ENCODE measurements at places on chromosomes 16 and 17.

GRCh38 chr17:1783834-1784611 lies 22.2 kb downstream of the SERPINF1 start:
- peak; percentile 78 for DNase-seq

DNA sequence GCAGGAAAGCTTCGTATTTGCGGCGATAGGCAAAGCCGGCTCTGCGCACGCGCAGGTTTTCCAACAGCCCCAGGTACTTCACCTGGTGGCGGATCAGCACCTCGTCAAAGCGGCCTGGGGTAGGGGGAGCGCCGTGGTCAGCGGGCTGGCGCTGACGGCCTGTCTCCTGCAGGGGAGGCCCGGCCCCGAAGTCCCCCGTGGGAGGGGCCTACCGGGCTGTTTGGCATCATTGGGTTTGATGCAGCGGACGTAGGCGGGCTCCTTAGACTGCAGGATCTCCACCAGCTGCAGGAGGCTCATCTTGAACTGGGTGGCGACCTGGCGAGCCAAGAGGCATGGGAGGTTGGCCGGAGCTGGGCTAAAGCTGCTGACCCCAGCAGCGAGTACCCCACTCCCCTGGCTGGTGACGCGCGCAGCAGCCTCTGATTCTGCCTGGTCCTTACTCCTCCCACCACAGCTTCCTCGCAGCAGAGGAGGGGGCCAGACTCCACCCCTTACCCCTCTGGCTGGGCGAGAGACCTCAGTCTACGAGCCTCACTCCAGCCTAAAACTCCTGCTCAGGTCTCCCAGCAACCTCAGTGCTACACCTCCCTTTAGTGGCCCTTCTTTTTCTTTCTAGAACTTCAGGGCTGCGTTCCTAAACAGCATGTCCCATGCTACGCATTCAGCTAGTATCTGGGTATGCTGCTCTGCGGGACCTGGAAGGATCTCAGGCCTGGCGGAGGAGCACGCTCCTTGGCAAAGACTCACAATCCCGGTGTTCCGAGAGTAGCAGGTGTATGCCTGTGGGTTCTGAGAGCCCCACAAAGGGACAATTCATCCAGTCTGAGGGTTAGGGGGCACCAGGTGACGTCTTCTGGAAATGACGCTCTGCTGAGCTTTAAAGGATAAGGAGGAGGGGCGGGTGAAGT lies 16.1 kb upstream of the CRK start:
- DNase-seq = no peak

GRCh38 chr17:40328386-40328766 lies 19.4 kb downstream of the RARA start:
- no peak for DNase-seq

- peak; percentile 53 for DNase-seq
Observed at GRCh38 chr17:63675607-63676546, 24.0 kb downstream of the LIMD2 start.

GRCh38 chr17:40558300-40558889 lies 6.9 kb downstream of the CCR7 start:
- DNase-seq = no peak

DNA sequence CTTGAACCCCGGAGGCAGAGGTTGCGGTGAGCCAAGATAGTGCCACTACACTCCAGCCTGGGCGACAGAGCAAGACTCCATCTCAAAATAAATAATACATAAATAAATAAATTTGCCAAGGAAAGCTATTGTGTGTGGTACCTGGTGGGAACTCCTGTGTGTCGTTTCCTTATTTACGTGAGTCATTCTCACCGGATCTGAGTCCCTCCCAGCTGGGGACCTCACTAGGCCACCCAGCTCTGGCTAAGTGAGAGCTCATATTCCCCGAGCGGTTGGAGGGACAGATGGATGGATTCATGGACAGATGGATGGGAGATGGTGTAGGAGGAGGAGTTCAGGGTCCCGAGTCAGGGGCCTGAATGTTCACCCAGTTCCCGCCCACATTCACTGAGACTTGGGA lies 22.9 kb upstream of the C1QL1 start:
- no peak for DNase-seq

GRCh38 chr17:19447085-19447583 lies 36.1 kb downstream of the RNF112 start:
- DNase-seq = peak; percentile 58

DNA sequence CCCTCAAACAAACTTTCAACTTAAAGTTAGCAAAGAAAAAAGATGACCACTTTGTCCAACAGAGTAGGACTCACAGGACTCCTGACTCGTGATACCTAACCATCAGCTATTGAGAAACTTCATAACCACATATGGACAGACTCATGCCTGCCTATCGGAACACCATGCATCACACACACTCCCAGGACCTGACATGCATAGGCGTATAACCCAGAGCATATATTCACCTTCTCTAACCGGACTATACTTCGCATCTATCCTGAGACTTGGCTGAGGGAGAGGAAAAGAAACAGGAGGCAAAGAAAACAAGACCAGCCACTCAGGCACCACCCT lies 2.2 kb downstream of the PIP4K2B start:
- peak; percentile 37 for DNase-seq

DNA sequence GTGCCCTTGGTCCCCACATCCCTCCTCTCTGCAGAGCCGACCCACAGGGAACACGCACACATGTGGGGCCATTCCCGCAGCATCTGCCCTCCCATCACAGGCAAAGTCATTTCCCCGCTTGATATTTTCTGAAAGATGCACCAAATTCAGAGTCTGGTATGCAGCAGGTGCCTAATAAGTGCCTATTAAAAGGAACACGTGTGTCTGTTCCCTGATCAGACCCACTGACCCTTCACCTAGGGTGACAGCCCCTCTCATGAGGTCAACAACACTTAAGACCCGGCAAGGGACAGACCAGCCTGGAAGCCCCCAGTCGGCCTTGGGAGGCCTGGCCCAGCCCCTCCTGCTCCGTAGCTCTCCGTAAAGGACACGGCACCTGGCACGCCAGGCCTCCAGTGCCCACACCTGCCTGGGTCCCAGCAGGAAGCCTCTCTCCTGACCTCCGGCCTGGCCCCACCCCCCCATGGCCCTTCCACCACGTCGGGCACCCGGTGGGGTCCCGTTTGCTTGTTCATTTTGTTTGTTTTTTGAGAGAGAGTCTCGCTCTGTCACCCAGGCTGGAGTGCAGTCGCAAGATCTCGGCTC lies 20.0 kb downstream of the UNKL start:
- no peak for DNase-seq

- no peak for DNase-seq
Observed at GRCh38 chr17:42555122-42555622, 2.4 kb downstream of the HSD17B1 start.

DNA sequence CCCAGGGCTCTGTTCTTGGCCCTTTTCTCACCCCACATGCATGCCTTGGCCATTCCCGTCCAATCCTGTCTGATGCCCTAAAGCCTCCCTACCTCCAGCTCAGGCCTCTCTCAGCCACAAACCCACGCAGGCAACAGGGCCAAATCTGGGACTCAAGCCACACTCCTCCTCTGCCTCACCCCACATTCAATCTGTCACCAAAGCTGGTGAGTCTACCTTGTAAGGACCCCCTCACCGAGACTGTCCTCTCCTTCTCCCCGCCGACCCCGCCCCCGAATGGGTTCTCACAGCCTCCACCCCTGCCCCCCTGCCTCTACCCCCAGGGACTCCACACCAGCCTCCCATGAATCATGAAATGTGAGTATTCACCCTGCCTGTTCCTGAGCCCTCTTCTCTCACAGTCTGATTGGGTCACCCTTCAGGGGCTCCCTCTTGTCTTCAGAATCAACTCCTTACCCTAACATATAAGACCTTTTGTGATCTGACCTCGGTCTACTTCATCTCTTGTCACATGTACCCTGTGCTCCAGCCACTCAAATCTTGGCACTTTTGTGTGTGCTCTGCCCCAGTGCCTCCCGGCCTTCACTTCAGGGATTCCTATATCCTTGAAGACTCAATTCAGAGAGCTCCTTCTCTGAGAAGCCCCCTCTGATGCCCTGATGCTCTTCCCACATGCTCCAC lies 10.7 kb downstream of the EPOP start:
- no peak for DNase-seq

GRCh38 chr17:75693500-75694481 lies 26.7 kb downstream of the SAP30BP start:
- peak; percentile 82 for DNase-seq

DNA sequence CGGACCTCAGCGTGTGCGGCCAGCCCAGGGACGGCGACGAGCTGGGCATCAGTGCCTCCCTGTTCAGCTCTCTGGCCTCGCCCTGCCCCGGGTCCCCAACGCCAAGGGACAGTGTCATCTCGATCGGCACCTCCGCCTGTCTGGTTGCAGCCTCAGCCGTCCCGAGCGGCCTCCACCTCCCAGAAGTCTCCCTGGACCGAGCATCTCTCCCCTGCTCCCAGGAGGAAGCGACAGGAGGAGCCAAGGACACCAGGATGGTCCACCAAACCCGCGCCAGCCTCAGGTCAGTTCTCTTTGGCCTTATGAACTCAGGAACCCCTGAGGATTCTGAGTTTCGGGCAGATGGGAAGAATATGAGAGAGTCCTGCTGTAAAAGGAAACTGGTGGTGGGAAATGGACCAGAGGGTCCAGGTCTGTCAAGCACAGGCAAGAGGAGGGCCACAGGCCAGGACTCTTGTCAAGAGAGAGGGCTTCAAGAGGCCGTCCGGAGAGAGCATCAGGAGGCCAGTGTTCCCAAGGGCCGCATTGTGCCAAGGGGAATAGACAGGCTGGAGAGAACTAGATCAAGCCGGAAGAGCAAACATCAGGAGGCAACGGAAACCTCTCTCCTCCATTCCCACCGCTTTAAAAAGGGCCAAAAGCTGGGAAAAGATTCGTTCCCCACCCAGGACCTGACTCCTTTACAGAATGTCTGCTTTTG lies 825 bp downstream of the HASPIN start:
- no peak for DNase-seq

- DNase-seq = no peak
Observed at GRCh38 chr17:50637829-50638605, 3.3 kb downstream of the ABCC3 start.

DNA sequence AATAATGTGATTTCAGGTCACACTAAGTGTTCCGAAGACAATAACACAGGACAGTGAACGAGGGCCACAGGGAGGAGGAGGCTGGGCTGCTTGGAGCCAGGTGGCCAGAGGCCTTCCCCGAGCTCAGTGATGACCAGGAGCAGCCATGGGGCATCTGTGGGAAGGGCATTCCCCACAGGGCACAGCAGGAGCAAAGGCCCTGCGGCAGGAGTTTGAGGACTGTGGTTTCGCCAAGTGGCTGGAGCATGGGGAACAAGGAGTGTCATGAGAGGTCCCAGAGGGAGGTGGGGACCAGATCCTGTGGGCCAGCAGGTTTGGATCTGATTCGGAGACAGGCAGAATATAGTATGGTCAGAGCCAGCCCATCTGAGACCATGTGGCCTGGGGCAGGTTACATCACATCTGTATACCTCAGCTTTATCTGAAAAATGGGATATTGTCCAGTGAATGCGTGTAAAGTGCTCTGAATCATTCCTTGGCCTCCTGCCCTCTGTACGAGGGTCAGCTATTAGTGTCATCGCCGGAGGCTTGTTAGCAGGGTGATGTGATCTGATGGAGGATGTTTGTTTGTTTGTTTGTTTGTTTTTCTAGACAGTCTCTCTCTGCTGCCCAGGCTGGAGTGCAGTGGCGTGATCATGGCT lies 176.8 kb downstream of the KATNIP start:
- DNase-seq = no peak

- peak; percentile 99 for DNase-seq
Observed at GRCh38 chr17:27315322-27315721, 21.4 kb downstream of the WSB1 start.

- peak; percentile 84 for DNase-seq
Observed at GRCh38 chr17:9361188-9361955, 214.2 kb downstream of the STX8 start.

- DNase-seq = no peak
Observed at GRCh38 chr17:78474614-78475146, 96.2 kb downstream of the PGS1 start.

DNA sequence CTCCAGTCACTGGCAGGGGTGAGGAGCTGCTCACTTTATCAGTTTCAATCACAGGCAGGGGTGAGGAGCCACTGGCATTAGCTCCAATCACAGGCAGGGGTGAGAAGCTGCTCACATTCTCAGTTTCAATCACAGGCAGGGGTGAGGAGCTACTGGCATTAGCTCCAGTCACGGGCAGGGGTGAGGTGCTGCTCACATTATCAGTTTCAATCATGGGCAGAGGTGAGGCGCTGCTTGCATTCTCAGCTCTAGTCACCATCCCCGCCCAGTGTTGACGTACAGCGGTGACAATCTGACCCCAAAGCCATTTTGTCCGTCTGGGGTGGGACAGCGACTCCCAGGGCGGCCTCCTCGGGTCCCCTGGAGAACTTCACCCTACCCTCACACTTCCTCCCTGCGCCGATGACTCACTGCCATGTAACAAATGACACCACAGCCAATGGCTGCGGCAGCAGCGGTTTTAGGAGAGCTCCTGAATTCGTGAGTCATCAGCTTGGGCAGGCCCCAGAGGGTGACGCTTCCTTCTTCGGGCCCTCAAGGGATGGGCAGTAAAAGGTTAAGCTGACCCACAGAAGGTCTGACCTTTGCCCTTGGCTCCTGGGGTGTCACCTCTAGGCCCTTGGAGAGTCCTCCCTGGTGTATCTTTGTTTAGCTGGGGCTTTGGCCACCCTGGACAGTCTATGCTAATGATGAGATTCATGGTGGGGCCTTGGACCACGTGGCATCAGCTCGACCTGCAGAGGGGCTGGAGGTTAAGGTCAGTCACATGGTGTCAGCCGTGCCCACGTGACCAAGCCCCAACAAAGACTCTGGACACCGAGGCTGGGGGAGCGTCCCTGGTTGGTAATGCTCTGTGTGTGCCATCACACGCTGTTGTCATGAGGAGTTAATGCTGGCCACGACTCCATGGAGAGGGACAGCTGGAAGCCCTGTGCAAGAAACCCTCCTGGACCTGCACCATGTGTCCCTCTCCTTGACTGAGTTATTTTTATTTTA lies 171.7 kb downstream of the C16orf95 start:
- DNase-seq = no peak

DNA sequence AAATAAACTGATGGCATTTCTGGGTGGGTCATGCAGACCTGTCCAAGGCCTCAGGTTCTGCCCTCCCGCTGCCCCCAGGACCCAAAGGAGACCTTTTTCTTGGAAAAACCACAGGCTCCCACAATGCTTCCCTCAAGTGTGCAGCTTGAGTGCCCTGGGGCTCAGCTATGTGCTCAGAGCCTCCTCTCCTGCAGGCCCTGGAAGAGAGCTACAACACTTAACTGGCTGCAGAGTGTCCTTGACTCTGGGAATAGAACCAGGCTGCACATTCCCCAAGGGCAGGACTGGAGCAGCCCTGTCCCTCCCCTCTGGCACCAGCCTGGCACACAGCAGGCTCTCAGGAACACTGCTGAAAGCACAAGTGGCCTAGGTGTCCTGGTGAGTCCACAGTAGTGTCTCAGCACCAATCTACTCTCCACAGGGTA lies 4.8 kb upstream of the SREBF1 start:
- no peak for DNase-seq

GRCh38 chr16:86576591-86577313 lies 1.6 kb upstream of the FOXL1 start:
- DNase-seq = no peak

- DNase-seq = peak; percentile 71
Observed at GRCh38 chr16:72814226-72814625, 233.7 kb downstream of the ZFHX3 start.

DNA sequence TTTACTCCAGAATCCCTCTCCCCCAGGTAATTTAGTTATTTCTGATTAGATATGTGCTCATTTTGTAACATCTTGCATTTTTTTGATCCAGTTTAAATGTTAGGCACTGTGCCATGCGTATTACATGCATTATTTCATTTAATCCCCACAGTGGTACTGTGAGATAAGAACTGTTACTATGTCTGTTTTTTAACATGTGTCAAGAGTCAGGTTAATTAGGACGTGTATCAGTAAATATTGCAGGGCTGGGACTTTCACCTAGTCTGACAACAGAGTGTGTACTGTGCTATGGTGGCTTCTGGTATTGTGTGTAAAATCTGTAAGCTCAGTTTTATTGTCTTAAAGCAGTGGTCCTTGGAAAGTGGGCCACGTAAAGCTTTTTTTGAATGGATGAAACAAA lies 10.6 kb downstream of the RSPRY1 start:
- no peak for DNase-seq

Measured in renal cortical epithelial cell (primary cell).